ENCODE measurements at places on chromosomes 11 and 22.

- no peak for DNase-seq
Measured at GRCh38 chr11:108933630-108934029, 268.8 kb downstream of the DDX10 start.

DNA sequence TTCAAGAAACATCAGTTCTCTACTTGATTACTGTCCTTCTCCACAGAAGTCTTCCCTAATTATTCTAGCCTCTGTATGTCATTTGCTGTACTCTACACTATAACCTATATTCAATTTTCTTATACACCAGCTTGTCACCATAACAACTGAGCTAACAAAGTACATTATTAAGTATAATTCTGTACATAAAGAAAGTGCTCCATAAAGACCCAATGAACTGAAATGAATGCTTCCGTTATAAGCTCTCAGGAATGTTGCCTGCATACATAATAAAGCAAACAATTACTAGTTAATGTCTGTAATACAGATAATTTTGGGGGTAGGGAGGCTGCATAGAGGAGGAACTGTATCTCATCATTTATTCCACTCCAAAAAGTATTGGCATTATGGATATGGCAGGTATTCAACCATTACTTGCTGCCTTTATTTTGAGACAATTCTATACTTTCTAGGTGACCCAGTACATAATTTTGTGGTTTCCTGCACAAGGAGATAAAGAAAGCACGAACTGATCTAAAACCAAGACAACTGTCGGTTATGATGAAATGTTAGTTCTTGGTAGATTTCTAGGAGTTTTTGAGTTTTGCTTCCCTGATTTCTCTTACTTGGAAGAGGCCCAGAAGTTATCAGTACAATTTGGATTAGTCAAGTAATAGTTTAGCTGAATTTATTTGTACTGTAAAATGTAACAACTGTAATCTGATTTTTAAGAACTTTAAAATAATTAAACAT lies 202.5 kb downstream of the SBF2 start:
- no peak for DNase-seq

DNA sequence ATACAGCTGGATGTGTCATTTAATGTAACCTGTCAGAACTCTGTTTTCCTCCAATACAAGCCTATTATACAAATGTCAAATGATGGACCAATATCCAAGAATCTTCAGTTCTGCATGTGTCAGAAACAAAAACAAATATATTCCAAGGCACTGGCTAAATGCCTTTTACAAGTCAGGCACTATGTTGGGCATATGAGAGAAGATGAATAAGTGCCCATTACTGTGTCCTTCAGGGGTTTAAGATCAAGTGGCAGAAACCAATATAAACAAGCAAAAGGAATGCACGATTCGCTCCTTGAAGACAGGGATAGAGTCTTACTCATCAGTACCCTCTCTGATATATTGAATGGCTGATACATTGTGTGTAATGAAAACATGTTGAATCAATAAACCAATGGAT lies 254.4 kb downstream of the TTC28 start:
- no peak for DNase-seq

DNA sequence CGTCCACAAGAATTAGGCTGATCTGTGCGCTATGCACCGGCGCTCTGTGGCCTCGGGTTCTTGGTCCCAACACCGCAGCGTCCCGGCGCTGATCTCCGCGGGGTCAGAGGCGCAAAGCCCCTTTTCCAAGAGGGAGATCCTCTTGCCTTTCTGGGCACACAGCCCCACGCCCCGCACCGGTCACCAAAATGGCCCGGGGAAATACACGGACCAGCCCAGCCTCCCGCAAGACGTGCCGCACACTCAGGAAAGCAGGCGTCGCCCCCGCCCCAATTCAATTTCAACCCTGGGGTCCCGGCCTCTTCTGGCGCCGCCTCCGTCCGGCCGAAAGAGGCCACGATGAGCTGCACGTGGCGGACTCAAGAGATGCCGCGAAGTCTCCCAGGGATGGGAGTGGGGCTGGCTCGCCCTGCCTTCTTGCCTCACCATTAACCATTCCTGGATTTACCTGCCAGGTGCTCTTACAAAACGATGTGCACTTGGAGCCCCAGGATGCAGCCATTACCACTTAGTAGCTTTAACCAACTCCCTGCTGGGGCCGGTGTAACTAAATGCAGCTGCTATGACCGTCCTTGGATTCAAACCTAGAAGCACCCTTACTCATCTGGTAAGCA lies 10.5 kb downstream of the PIWIL3 start:
- DNase-seq = no peak

DNA sequence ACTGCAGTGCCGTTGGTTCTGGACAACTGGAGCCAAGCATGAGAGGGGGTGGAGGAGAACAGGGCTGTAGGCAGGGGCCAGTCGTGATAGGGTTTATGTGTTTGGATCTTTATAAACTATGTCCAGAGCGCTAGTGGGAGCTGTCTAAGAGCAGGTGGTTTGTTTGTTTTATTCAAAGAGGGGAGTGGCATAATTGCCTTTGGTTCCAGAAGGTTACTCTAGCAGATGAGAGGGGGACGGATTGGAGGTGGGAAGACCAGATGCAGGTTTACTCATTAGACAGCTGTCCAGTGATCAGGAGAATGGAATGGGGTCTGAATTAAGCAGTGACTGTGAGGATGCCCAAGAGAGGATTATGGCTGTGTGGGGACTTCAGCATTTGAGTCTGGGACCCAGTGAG lies 109.3 kb upstream of the TBCEL start:
- DNase-seq = peak; percentile 28

GRCh38 chr22:25389541-25389919 lies 170.1 kb downstream of the CRYBB2 start:
- DNase-seq = no peak

- DNase-seq = no peak
Measured at GRCh38 chr11:43917851-43918250, 24.6 kb upstream of the C11orf96 start.

DNA sequence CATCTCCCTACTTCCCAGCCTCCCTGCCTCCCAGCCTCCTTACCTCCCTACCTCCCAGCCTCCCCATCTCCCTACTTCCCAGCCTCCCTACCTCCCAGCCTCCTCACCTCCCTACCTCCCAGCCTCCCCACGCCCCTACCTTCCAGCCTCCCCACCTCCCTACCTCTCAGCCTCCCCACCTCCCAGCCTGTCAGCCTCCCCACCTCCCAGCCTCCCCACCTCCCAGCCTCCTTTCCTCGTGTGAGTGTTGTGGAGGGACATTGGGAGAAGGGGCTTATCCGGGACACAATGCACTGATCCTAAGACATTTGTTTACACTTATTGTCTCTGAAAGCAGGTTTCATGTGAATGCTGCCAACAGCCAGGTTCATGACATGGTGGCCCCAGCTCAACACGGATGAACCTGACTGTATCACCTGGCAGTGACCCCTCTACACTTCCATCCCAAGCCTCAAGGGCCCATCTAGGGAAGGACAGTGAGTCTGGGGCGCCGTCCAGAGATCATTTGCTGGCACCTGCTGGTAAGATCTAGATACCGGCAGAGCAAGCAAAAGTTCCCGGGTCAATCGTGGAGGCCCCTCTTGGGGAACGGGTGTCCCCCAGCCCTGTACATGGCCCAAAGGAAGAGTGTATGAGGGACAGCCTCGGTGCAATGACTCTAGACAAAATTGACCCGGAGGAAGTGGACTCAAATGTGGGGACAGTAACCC lies 34.5 kb upstream of the TH start:
- no peak for DNase-seq

DNA sequence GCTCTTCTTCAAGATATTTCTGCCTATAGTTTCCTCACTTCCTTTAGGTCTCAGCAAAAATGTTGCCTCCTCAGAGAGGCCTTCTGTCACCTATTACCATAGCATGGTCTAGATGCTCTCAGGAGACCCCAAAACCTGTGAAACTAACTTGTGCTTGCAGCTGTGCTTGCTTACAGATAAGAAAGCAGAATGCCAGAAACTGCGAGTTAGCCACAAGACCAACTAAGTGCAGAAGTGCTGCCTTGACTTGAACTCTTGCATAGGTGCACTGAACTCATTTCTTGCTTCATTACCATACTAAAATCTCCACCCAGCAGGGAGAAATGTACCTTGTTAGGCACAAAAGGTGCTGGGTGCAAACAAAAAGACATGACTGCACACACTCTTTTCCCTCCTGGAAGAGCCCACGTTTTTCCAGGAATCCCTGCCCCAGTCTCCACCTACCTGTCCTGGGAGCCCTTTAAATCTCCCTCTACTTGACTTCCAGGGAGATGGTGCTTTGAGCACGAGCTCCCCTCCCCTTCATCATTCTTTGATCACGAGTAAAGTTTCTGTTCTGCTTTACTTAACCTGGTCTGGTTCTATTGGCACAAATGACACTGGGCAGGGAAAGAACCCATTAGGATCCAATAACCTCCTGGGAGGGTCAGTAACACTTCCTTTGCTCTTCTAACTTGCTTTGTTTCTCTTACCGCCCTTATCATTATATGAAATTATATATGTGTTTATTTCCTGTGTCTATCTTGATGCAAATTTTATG lies 137.7 kb upstream of the DDI1 start:
- DNase-seq = no peak

DNA sequence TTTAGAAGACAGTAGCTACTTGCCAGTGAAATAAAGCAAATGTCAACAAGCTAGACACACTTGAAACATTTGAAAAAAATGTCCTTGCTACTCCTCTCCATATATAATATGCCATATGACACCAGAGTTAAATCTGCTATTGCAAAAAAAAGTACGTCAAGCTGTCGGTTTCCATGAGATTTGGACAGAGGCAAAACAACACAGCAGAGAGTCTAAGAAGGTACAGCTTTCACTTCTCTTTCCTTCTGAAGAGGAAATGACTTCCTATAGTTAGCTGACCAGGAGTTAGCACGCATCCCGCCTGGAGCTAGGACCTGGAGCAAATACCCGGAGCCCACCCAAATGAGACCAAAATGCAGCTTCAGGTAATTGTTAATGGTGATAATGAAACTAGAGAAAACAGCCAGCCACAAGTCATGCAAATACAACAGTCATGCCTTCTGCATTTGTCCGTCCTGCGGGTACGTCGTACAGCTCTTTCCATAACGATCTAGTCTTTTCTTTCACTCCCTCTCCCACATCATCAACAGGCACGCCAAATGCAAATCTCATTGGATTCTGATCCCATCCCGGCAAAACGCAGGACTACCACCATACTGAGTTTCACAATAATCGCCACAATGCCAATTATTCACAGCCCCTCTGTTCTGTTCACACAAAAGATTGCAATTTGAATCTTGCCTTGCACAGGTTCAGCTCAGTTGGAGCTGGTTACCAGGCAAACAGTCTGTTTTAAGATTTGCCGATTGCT lies 395.0 kb upstream of the CCDC90B start:
- peak; percentile 15 for DNase-seq
